Right lung (tissue), 10 donors: ENCODE measurements at places on chromosomes 3 and 15. TPM values are rescaled to one million over a fixed set of nuclear protein-coding genes. Genes with fewer than 3 reads are reported as not detected.

- no peak for DNase-seq
These were observed 68.8 kb upstream of the IL12A start for GRCh38 chr3:159919873-159920272.

- no peak for DNase-seq
These were observed 91.4 kb upstream of the MYZAP start for GRCh38 chr15:57500256-57500655.

- no peak for DNase-seq
These were observed 93.6 kb upstream of the SNRPN start for GRCh38 chr15:24861014-24861690.

DNA sequence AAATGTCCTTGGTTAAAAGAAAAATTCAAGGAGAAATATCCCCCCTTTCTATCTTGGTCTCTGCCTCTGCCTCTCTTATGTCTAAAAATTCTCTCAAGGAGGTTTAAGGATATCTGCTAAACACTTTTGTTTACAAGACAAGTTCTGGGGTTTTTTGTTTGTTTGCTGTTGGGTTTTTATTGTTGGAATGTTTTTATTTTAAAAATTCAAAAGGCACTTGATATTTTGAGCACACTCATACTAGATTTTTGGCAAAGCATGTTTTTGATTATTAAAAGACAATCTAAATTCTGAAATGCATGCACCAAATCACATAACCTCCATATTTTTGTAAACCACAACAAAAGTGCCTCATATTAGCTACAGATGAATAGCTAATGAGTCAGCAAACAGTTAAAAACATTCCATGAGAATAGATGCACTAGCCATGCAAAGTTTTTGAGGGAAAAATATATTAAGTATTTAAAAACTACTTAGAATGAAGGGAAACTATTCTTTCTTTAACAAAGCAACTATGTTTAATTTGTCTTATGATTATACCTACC is 84.6 kb downstream of the ZBTB20 start:
- no peak for DNase-seq

GRCh38 chr3:185402561-185402960 is 39.6 kb downstream of the MAP3K13 start:
- DNase-seq, result peak; percentile 28

DNA sequence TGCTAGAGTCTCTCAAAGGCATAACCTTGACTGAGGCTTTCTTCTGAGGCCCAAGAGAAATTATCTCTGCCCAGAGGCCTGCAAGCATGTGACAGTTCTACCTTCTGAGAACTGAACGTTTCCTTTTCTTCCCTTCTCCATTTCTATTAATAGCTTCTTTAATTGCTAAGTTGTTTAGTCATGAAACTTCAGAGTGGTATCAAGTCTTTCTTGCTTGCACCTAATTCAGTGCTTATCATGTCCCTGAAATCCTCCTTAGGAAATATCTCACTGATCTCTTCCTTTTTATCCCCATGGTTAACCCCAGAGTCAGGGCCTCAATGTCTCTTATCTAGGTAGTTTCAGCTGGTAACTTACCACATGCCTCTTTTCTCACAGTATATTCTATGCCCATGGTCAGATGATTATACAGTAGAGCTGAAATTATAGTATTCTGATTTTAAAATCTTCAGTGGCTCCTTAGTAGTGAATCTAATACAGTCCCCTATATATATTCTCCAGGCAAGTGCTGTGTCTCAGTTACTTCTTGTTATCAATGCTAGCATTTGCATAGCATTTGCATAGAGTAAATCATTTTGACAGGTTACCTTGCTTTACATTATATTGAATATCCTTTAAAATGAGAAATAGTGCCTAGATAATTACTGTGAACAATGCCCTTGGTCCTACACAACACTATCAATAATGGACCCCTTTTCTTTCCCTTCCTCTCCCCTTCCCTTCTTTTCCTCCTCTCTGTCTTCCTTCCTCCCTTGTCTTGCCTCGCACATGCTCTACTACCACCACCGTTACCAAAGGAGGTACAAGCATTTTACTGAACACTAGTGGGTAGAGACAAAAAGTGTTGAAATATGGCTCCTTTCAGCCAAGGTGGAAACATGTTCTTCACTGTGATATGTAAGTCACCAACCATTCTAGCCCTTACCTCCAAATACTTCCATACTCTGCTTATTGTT is 33.0 kb downstream of the KBTBD8 start:
- DNase-seq, result no peak

DNA sequence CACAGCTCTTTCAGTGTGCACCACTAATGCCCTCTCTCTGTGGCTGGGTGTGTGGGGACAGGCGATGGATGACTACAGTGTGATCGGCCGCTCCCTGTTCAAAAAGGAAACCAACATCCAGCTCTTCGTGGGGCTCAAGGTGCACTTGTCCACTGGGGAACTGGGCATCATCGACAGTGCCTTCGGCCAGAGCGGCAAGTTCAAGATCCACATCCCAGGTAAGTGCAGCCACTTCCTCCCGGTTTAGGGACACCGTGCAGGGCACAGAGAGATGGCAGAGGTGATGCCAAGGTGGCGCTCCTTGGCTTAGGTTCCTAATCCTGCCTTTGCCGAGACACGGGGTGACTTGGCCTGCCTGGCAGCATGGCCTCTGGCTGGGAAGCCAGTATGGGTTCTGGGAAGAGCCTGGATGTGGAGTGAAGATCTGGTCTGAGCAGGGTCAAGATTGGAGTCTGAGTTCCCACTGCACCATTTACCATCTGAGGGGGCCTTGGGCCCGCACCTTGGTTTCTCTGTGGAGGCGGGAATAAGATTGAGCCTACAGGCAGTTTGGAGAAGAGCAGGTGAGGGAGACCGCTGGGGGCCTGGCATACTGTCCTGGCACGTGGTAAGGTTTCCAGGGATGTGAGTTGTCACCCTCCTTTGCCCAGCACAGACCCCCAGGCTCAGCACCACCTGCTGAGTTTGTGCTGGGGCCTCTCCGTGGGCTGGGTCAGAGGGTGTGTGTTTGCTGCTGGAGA is 108.4 kb downstream of the DNAJB8 start:
- DNase-seq, result no peak

- no peak for DNase-seq
These were observed 997.2 kb downstream of the TUSC7 start for GRCh38 chr3:117706756-117707155.

DNA sequence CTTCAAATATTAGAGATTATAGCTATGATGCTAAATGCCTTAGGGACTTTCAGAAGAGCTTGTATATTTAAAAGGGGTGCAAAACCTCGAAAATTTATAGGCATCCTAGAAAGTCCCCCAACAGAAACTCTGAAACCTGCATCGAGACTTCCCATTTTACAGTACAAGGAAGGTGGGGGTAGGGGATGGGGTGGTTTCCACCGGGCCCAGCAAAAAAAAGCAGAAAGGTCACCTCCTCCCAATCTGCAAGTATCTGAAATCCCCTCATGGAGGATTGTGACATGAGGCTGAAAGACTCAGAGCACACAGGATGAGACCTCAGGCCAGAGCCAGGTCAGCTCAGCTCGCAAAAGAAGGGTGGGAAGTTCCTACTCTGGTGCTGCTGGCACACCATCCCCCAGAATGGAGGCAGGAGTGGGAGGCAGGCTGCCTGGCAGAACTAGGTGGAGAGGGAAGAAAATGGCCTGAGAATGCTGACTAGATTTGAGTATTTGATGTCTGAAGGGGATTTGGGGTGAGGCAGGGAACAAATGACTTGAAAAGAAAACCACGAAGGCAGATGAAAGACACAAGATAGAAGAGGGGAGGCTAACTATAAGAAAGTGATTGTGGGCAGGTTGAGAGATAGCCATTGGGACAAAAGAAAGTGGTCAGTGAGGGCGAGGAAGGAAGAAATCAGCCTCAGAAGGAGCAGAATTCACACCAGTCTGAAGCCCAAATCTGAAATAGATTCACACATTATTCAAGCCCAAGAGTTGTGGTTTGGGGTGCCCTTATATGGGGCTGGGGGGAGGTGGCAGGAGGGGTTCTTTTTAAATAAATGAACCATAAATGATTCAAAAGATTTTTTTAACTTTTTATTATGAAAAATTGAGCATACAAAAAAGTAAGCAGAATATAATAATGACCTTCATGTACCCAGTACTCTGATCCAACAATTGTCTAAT is 22.5 kb upstream of the TSC22D2 start:
- no peak for DNase-seq

DNA sequence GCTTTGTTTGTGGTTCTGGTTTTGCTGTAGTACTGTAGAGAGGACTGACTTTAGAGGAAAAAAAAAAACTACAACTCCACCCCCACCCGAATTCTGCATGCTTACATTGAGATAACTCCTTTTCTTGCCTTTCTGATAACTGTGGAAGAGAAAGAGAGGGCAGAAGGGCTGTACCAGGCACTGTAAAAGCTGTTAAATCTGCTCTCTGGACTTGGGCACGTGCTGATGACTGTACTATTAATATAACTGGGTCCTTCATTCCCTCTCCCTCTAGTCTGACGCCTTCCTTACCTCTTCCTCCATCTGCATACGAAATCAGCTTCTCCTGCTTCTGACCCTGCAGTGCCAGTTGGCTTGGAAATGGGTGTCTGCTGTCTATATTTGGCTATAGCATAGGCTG is 15.0 kb downstream of the MAPKBP1 start:
- no peak for DNase-seq

- DNase-seq, result no peak
These were observed 56.8 kb upstream of the SPATA12 start for GRCh38 chr3:57003676-57004075.

DNA sequence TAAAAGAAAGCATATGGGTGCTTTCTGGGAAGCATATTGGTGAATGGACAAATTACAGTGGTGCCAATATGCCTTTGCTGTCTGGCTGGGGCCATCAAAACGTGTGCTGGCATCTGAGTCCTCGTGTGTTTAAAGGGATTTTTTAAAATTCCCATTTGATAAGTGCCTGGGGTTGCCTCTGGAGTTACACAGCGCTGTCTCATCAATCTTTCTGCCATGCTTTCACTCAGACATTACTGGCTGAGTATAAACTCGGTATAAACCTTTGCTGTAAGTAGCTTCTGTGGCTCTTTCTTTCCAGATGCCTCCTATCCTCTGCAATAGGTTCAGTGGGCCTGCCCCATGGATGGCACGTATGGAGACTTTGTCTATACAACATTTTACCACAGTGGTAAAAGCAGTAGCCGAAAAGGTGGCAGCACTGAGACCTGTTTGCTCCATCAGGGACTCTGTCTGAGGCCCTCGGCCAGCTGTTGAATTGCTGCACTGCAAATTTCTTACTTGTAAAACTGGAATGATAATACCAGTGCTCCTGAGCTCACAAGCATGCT is 195.5 kb downstream of the LPP start:
- no peak for DNase-seq

GRCh38 chr15:80942266-80942665 is 47.4 kb downstream of the MESD start:
- no peak for DNase-seq

DNA sequence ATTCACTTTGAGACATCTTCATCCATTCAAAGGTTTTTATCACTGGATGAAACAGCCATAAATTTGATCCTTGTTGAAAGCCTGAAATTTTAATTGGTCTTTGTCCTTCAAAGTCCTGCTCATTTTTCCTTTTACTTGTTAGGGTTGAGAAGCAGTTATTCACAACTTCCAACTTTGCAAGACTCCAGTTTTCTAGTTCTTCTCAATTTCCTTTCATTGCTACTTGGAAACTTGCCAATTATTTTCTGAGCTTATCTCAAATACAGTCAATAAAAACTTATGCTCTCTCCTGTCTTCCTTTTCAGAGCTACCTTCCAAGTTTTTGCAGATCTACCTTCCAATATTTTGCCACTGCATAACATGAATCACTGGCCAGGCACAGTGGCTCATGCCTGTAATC is 23.7 kb upstream of the CD276 start:
- DNase-seq, result no peak

DNA sequence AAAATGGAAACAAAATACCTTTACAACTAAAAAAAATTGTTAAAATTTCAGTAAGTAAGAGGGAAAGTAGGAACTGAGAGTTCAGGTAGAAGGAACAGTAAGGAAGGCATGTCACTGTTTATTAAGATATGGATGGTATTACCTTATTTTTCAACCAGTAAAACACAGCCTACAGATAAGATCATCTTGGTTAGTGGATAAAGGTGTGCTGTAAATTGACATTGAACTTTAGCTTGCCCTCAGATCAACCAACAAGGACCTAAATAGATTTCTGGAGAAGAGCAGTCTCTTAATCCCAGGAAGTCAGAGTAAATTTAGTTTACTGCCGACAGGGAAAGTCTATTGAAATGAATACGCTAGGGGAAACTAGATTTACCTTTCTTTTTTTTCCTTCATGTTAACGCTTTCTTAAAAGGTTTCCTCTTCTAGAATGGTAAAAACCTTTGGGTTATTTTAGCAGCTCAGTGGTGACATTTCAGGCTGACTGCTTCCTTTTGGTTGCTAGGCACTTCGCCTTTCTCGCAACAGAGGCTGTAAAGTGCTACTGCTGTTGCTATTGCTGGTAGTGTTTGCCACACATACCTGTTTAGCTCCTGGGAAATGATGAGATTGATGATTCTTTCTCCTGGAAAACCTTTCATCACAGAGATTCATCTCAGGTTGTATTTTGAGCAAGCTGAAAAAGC is 12.9 kb downstream of the DZIP3 start:
- DNase-seq, result no peak

DNA sequence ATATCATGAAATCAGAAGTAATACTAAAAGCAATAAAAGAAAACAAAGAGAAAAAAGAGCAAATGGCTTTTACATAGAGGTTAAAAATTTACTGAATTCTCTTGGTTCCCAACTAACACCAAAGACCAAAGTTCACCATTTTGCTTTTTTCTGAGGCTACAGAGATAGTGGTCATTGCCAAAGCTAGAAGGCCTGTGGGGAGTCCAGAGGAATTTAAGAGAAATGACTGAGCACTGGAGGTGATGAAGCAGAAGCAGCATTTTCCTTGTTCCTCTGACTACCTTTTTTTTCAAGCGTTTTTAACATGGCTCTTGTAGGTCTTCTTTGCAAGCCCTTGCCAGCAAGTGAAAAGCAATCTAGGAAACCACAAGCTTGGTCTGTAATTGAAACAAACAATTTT is 58.2 kb downstream of the THBS1 start:
- no peak for DNase-seq

RFTN1 gene
- 72.1 TPM for polyA plus RNA-seq

CNTN3 gene
- polyA plus RNA-seq, result 47.3 TPM

SERPINI2 gene
- 1.7 TPM for polyA plus RNA-seq

ADCY5 gene
- 12.1 TPM for polyA plus RNA-seq

CTXN2 gene
- polyA plus RNA-seq, result not detected
